Stimulated activated naive CD4-positive, alpha-beta T cell treated with Interleukin-2 at 50 U/mL for 16 hours (primary cell): ENCODE measurements at places on chromosomes 16 and 17.

- no peak for DNase-seq
These were observed 348.7 kb downstream of the CDH11 start for GRCh38 chr16:64773184-64773583.

DNA sequence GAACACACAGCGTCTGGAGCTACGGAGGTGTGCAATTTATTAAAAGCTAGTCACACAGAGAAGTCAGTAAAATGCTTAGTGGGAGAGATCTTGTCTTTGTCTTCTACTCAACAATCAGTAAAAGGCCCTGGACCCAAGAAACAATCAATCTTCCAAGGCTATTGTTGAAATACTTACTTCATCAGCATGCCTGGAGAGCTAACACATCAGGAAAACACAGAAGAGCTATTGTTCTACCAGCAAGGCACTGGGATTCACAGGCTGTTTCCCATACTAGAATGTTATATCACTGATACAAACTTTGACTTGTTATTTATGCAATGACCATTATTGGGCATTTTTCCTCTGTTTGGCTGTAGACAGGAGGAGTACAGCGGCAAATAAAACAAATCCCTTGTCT is 247.8 kb upstream of the ERCC4 start:
- no peak for DNase-seq

DNA sequence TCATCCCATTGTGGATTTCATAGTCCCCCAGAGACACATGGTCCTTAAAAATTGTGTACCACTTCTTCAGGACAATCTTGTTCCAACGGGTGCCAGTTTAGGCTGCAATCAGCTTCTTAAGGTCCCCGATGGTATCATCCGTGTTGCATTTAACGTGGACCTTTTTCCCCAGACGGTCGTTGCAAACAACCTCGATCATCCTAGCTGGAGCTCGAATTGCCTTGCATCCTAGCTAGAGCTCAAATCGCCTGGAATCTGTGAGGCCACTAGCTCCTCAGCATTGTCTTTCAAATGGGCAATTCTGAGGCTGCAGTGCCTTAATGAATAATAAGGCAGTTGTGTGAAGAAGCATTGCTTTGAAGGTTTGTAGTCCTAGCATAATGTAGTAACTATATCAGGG is 37.7 kb upstream of the RHBDL3 start:
- no peak for DNase-seq

- no peak for DNase-seq
These were observed 83.4 kb downstream of the CDH8 start for GRCh38 chr16:61952841-61953240.

DNA sequence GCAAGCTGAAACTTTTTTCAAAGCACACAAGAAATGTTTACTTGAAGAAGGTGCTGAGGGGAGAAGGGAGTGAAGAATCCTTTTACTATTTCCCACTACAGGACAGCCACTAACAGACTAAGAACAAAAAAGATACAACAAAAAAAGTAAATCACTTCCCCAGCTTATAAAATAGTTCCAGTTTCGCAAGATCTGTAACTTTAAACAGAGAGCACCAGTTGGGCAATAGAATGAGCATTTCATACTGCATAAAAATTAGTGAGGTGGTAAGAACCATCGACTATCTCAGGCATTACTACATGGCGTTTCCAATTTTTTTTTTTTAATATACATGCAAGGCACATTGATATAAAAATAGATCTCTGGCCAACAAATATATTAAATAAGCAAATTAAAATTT is 11.1 kb downstream of the CRYBA1 start:
- DNase-seq: no peak

GRCh38 chr17:76943781-76944213 is 75.6 kb downstream of the MGAT5B start:
- no peak for DNase-seq

DNA sequence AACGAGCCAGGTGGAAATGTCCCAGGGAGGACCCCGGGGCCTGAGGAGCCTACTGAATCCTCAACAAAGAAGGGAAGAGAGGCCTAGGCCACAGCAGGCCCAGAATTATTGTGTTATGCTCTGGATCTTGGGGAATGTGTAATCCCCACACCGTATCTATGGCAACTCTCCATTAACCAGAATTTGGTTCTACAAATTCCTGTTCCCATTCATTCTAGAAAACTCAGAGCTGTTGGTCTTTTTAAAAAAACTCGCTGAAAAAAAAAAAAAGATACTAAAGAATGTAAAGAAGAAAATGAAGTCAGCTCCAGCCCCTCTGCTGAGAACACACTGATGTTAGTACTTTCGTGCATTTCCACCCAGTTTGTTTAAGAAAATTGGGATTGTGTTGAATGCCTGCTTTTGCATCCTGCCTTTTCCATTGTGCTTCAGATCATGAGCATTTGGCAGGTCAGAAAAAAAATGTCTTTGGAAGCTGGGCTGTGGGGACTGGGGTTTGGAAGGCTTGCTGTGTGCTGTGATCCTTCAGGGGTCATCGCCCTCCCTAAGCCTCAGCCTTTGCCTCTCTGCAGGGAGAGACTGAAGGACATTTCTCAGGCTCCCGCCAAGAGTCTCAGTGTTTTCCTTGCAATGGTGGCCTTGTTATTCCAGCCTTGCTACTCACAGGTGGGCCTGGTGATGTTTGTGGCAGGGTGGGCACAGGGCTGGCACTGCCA is 69.5 kb downstream of the SREBF1 start:
- DNase-seq: no peak

- DNase-seq: no peak
These were observed 3.3 kb downstream of the LHX1 start for GRCh38 chr17:36940313-36941264.

GRCh38 chr16:78505544-78506366 is 406.3 kb downstream of the WWOX start:
- DNase-seq: no peak

DNA sequence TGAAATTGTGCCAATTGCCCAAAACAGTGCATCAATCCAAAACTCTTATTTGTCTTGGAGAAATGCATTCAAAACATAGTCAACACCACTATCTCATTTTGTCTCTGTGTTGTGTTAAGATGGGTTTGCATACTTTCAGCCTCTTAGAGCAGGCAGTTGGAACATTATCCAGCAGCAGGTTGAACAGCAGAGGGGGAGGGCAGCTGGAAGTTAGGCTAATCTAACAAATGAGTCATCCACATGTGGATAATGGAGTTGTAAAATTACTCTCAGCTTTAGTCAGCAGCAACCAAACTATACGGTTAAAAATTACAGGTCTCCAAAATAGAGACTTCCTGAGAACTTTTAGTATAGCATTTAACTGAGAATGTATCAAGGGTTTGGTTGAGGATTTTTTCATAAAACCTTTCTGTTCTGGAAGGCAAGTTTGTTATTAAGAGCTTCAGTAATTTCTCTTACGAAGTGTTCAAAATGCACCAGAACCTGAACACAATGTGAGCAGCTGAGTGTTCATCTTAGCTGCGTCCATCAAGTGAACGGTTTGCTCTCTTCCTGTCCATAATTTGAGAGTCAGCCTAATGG is 46.3 kb downstream of the PRKCA start:
- peak; percentile 7 for DNase-seq

GRCh38 chr17:57956291-57957119 is 1.3 kb upstream of the CUEDC1 start:
- DNase-seq: peak; percentile 10

GRCh38 chr16:65154321-65154720 is 32.5 kb upstream of the CDH11 start:
- no peak for DNase-seq

DNA sequence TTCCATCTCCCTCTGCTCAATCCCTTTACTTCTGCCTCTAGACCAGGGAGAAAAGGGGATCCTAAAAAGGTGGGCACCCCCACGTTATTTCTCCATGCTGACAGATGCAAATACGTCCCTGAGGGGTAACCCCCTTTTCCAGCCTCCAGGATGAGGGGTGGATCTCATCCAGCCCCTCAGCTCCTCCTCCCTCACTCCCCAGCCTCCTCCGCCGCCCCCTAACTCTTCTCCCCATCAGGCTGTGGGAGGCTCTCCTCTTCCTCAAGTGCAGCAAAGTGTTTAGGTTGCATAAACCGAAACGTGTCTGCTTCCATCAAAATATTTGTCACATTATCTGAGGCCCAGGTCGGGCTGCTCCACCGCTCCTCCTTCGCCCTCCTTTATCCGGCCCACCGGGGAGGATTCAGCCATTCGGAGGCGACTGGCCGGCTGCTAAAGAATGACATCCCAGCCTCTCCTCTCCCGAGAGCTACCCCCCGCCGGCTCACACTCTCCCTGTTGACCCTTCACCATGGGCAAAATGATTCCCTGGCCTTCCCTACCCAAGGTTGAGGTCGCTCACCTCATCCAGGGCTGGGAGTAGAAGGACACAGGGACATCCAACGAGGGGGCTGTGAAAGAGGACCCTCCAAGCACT is 1.2 kb upstream of the C1QL1 start:
- DNase-seq: no peak

- DNase-seq: no peak
These were observed 14.5 kb upstream of the PRKCA start for GRCh38 chr17:66287911-66288310.

- DNase-seq: no peak
These were observed 276 bp downstream of the CYGB start for GRCh38 chr17:76537288-76537577.

DNA sequence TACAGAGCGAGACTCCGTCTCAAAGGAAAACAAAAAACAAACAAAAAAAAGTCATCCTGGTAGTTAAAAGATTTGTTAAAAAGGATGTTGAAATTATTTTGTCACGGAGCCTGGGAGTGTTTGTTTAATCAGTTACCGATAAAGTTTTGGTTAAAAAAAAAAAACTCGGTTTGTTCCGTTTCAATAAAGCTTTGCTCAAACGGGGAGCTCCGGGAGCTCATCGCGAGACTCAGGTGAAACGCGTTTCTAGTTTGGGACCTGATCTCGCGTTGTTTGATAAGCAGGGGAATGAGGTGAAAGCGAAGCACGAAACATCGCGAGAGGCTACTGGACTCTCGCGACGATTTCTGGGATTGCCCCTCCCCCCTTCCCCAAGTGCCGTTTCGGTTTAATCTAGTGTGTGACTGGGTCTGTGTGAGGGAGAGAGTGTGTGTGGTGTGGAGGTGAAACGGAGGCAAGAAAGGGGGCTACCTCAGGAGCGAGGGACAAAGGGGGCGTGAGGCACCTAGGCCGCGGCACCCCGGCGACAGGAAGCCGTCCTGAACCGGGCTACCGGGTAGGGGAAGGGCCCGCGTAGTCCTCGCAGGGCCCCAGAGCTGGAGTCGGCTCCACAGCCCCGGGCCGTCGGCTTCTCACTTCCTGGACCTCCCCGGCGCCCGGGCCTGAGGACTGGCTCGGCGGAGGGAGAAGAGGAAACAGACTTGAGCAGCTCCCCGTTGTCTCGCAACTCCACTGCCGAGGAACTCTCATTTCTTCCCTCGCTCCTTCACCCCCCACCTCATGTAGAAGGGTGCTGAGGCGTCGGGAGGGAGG is at the start of gene CDK12:
Gene CDK12 (plus strand): TSS at position 374 of the 813 bp plus-strand sequence. CDS start 586 bp downstream, outside the sequence.
- peak; percentile 91 for DNase-seq

- DNase-seq: no peak
These were observed 186.5 kb downstream of the LGALS9B start for GRCh38 chr17:20280851-20281250.

DNA sequence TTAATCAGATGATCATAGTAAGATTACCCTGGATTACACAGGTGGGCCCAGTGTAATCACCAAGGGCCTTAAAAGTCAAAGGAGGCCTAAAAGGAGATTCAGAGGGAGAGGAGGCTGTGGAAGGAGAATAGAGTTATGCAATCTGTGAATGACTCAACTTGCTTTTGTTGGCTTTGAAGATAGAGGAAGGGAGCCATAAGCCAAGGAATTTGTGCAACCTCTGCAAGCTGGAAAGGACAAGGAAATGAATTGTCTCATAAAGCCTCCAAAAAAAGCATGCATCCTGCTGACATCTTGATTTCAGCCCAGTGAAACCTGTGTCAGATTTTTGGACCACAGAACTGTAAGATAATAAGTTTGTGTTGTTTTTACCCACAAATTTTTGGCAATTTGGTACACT is 109.6 kb downstream of the CNTNAP4 start:
- DNase-seq: no peak

GRCh38 chr17:30271102-30271501 is 20.6 kb downstream of the BLMH start:
- DNase-seq: no peak

- no peak for DNase-seq
These were observed 167.8 kb downstream of the KATNIP start for GRCh38 chr16:27717726-27718125.

GRCh38 chr17:1558401-1558800 is 4.2 kb downstream of the PITPNA start:
- DNase-seq: no peak

DNA sequence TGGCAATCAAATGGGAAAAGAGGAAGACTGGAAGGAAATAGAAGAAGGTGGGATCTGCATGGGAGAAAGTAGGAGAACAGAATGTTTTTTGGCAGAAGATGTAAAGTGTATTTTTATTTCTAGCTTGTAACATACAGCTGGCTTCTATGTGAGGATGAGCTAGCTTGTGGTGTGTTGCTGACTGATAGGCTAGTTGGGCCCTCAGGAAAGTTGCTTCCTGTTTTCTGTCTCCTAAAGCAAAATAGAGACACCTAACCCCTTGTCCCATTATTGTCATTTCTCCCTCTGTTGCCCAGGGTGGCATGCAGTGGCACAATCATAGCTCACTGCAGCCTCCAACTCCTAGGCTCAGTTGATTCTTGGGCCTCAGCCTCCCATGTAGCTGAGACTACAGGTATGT is 15.9 kb downstream of the TNRC6A start:
- no peak for DNase-seq

GRCh38 chr16:1374418-1375297 is 22.9 kb downstream of the GNPTG start:
- DNase-seq: no peak

DNA sequence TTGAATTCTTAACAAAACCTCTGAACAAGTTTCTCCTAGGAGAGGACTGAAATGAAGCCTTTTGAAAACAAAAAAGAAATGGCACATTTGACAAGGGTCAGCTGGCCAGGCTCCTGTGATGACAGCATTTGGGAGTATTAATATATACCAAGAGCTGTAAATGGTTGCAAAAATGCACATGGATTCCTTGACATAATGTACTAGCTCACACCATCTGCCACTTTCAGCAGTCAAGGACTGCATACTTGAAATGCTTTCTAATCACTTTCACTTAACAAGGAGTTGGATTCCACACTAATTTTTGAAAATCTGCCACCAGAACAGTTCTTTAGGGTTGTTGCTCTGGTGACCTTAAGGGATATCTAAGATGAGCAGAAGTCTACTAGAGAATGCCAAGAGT is 236.7 kb upstream of the TOX3 start:
- DNase-seq: no peak

- DNase-seq: no peak
These were observed 6.8 kb downstream of the MTSS2 start for GRCh38 chr16:70678898-70679670.

DNA sequence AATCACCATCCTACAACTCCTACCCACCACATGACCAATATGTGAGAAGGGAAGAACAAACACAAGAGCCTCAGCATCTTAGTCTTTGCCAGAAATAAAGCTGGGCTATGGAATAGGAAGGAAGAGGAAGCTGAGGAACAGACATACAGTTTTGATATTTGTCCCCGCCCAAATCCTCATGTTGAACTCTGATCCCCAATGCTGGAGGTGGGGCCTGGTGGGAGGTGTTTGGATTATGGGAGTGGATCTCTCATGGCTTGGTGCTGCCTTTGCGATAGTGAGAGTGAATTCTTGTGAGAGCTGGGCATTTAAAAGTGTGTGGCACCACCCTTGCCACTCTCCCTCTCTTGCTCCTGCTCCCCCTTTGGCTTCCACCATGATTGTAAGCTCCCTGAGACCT is 52.4 kb upstream of the NLK start:
- DNase-seq: no peak

- no peak for DNase-seq
These were observed 11.6 kb upstream of the RMI2 start for GRCh38 chr16:11333702-11334101.
